ENCODE measurements at places on chromosomes 16 and 17. TPM values are rescaled to one million over a fixed set of nuclear protein-coding genes. Genes with fewer than 3 reads are reported as not detected.

HBA1 gene
- not detected for polyA plus RNA-seq

- no peak for DNase-seq
Observed at GRCh38 chr16:2857451-2858244, at the start of gene PRSS22. TSS of gene PRSS22 (minus strand) at chr16:2858170. CDS start at chr16:2858104, 66 bp downstream.

DNA sequence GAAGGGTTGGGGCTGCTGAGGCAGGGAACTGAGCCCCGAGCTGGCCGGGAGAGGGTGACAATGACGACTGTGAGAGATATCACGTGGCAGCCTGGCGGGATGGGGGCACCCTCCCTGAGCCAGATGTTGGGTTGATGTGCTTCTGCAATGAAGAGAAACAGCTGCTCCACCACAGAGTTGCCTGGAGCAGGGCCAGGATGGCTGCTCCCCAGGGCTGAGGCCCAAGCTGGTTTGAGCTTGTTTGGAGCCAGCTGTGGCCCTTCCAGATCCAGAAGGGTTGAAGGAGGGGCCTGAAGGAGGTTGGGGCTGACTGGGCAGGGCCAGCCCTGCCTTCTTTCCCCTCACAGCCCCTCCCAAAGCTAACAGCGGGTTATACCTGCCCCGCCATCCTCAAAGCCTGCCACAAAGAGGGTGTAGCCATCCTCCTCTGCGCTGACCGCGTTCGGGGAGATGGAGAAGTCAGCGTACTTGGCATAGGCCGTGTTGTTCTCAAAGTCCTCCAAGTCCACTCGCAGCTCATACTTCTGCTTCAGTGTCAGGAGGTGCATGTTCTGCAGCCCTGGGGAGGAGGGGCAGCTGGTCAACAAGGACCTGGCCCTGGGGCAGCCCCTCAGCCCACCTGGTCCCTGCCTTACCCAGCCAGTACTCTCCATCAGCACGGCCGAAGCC, 2.1 kb downstream of the MFAP4 start:
- no peak for DNase-seq

DNA sequence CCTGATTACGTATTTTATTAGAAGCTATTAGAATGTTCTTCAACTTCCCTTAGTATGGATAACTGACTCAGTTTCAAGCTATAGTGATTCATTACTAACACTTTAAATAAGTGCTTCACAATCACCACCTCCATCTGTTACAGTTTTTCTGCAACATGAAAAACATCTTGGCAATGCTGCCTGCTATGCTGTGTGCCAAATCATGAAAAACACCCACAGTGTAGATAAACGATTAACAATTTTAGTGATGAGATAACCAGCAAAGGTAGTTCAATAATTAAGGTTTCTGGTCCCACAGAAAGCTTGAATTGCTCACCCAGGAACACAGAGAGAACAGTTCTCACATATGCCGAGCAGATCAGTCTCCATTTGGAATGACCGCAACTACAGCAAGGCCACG, 51.4 kb upstream of the SLC25A19 start:
- no peak for DNase-seq

- no peak for DNase-seq
Observed at GRCh38 chr17:32269377-32269776, 3.7 kb downstream of the RHBDL3 start.

SLC35G6 gene
- polyA plus RNA-seq = not detected

GRCh38 chr17:2214047-2214928, 89.3 kb downstream of the SMG6 start:
- no peak for DNase-seq

DNA sequence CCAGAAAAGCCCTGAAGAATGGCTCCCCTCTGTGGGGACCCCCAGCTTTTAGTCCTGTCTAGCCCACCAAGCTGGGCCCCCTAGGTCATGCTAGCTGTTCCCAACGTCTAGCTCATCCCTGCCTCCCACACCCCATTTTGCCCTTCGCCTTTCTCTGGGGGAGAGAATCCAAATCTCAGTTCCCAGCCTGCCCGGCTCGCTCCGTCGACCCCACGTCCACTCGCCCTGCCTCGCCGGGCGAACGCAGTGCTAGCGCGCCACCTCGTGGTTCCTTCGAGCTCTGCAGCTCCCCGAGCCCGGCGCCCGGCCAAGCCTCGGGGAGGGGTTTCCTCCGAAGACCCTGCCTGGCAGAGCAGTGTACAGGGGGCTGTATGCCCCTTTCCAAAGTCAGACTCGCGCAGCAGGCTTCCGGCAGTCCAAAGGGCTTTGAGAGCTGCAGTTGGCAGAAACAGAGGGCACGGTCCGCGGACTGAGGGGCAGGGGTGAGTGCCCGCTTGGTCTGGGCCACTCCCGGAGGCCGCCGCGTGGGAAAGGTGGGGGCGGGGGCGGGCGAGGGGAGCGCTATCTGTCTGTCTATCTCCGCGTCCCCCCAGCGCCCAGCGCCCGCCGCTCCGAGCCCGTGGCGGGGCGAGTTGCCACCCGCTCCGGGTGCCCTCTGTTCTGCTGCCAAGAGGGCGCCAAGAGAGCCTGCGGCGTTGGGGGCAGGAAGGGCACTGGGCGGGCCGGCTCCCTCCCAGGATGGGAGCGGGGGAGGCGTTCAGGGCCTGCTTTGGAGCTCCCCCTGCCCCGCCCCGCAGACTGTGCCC, 1.7 kb upstream of the DLX3 start:
- peak; percentile 49 for DNase-seq

- DNase-seq = no peak
Observed at GRCh38 chr16:11283820-11284248, 2.7 kb upstream of the PRM1 start.

ABCA5 gene
- 7.7 TPM for polyA plus RNA-seq

DNA sequence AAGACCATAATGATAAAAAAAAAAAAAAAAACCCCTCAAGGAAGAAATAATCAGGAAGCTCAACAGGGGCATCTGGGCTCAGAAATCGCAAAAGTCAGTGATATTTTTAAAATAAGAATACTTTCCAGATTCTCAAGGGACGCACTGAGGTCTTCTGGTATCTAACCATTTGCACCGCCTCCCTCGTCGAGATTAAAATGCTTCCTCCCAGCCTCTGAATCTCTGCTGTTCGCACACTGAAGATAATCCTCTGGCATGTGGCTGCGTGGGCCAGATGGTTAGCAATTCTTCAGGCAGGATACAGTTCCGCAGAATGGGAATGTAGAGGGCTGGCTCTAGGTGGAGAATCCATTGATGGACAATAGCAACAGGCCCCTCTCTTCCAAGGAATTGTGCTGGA, 211.7 kb upstream of the CDH5 start:
- no peak for DNase-seq

- no peak for DNase-seq
Observed at GRCh38 chr17:12959441-12959840, 58.4 kb downstream of the ELAC2 start.

OVCA2 gene
- polyA plus RNA-seq = 106 TPM

DNA sequence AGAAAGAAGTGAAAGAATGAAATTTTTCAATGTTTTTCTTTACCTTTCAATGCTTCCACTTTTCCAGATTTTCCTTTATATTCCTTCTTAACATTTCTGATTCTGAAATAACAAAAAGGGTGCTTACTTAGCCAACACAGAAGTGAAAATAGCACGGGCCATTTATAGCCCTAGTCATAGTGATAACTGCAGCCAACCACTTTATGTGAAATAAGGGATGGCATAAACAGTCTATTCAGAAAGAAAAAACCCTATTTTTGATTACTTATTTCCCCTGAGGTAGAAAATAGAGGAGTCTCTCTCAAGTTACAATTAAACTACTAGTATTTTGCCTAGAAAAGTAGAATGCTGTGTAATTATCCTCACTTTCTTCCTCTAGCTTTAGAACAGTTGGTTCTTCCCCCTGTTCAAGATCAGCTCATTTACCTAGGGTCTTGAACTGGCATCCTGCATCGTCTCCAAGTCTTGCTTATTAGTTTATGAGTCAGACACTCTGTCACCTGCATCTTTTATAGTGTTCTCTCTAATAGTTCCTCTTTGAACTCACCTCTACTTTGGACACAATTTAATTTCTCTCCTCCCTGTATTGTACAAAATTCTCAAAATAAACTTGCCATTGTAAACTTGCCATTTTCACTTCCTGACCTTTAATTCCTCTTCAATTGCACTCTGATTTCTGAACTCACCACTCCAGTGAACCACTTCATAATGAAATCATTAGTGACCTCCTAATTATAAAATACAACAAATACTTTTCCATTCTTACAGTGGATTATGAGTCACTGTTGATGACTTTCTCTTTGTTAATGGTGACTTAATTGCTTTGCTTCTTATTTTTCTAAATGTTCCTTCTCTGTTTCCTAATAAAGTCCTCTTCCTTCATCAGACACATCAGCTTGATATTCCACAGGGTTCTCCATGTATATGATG, 23.6 kb downstream of the ABCA6 start:
- no peak for DNase-seq

CA10 gene
- polyA plus RNA-seq = not detected

DNA sequence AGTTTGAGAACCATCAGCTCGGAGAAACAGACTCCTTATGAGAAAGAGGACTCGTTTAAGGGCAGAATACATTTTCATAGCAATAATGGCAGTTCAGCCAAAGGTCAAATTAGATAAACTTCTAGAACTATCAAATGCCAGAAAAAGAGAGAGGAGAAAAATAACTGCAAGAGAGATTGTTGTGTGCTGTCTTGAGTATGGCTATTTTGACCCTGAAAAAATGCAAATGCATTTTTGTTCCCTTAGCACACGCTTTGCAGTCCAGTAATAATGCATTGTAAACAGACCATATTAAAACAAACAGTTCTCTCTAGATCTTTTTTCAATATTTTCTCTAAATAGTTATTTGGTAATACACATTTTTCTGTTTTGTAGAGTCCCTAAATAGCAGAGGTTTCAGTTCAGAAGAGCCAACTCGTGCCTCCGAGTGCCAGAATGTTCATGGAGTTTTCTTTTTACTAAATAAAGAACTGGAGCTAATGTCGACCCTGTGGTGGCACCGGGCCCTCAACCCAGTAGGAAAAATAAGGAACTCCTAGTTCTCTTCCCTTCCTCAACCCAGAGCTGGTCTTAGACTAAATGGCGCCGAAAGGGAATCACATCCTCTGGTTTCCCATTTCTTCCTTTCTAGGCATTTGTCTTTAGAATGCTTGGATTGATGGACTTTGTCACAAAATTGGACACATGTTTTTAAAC, 298.0 kb downstream of the MAP2K4 start:
- no peak for DNase-seq

DNA sequence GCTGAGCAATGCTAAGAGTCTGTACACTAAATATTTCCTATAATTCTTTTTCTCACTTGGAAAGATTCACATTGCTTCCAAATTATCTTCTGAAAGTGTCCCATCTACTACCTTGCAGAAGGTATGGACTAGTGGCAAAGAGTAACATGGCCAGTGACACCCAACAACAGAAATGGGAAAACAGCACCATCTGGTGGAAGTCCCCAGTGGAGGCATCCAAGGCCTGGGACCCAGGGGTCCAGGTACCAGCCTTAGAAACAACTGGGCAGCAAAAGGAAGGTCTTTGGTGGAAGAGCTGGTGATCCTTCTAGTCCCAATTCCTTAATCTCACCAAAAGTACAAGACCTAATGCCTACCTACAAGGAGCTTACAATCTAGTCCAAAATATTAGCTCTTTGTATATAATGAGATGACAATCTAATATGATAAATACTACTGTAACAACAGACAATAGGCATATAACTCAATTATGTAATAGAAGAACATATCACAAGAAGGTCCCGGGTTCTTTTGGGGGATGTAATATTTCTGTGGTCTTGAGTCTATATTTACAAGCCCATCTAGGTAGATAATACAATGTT, 55.3 kb downstream of the SKAP1 start:
- DNase-seq = peak; percentile 42

GRCh38 chr16:13378151-13378550, 476.8 kb downstream of the SHISA9 start:
- no peak for DNase-seq

- no peak for DNase-seq
Observed at GRCh38 chr16:70692873-70693671, 7.2 kb upstream of the MTSS2 start.

GRCh38 chr17:74872313-74873036, at the start of gene FDXR:
TSS of gene FDXR (minus strand) at chr17:74872994. CDS start at chr17:74872944, 50 bp downstream.
- DNase-seq = no peak

- DNase-seq = no peak
Observed at GRCh38 chr17:81523402-81524038, 4.7 kb upstream of the FSCN2 start.

PABPN1L gene
- polyA plus RNA-seq = not detected
